Stimulated activated effector memory CD8-positive, alpha-beta T cell treated with anti-CD3 and anti-CD28 coated beads, Interleukin-12 subunit alpha, Interleukin-12 subunit beta, amount 100 ng/mL, for 72 hours (primary cell): ENCODE measurements at places on chromosomes 13 and 19.

DNA sequence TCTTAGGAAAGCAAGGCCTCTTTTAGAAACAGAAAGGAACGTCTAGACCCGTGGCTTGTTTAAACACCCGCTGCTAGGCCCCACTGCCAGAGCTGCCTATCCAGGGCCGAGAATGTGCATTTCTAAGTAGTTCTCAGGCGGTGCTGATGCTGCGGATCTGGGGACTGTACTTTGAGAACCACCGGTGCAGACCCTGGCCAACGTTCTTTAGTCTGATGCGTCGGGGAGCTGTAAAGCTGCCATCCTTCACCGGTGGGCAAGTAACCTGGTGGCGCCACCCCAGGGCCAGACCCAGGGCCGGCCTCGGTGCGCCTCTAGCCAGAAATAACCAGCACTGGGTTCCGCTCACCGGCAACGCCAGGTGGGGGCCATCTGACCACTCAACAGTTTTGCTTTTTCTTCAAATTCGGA is 47.1 kb downstream of the TGDS start:
- no peak for DNase-seq

DNA sequence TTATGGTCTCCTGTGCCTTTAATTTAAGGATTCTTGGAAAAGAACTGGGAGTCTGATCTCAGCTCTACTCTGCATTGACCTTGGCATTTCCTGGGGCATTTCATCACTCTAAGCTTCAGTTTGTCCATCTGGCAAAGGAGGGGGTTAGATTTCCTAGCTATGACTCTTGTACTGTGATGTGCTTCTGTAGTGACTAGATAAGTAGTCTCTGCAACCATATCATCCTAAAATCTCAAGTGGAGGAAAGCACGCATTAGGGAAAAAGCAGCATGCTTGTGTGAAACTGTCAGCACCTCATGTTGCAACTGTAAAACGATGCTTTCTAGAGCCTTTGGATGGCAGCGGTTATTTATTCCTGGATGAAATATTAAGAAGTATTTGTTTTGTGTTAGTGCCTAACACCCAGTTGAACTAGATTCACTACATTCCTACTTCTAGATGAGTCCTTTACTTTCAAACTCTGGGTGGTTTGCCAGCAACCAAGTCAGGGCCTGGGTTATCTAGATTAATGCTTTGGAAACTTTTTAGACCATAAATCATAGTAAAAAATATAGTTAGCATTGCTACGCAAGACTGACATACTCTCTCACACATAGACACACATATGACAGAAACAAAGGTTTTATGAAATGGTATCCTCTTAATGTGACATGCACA is 6.8 kb downstream of the WDFY2 start:
- DNase-seq = no peak

DNA sequence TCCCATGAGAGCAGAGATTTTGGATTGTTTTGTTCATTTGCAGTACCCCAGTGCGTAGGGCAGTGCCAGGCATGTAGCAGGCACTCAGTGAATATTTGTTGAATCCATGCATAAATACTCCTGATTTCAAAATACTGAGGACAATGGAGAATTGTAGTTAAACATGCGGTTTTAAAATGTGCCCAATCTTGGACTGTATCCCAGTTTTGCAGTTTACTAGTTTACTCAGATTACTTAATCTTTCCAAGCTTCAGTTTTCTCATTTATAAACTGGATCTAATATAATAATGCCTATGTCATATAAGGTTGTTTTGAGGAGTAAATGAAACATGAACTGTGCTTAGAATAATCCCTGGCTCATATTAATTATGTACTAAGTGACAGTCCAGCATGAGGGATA is 39.0 kb downstream of the RCBTB2 start:
- no peak for DNase-seq

DNA sequence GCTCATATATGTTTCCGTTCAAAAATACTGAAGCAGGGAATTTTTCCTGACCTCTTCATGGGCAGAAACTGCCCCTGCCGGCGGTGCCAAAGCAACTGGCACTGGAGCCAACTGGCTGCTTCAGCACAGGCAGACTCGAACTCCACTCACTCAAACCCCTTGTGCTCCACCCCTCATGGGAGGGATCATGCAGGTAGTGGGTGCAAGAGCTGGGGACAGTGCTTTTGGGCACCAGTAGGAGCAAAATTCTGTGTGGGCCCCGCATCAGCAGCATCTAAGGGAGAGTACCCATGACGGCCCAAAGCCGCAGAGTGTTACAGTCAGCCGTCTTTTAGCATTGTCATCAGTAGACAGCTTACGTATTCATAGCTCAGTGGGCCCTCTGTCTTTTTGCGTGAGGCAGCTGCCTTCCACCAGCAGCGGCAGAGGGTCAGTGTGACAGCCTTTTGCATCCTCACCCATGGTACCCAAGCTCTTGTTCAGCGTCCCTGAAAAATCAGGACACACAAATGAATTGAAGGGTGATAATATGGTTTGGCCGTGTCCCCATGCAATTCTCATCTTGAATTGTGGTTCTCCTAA is 393.8 kb downstream of the SLITRK6 start:
- no peak for DNase-seq

DNA sequence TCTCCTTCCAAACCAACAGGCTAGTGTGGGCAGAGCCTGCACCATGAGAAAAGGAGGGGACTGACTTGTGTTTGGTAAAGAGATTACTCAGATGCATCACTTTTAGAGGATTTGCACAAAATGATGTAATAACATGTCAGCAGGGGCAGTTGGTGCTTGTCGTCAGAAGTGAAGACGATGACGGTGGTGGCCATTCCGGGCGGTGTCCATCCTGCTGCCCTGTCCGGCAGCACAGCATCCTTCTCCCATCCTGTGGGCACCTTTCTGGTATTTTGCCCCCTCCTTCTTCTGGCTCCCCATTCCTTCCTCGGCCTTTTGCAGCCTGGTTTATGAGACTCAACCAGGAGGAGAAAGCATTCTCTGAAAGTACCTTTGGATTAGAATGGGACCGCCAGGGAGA is 160.1 kb downstream of the TEX29 start:
- DNase-seq = no peak

- DNase-seq = no peak
These were observed 26.4 kb downstream of the MAP2K2 start for GRCh38 chr19:4097501-4097900.

DNA sequence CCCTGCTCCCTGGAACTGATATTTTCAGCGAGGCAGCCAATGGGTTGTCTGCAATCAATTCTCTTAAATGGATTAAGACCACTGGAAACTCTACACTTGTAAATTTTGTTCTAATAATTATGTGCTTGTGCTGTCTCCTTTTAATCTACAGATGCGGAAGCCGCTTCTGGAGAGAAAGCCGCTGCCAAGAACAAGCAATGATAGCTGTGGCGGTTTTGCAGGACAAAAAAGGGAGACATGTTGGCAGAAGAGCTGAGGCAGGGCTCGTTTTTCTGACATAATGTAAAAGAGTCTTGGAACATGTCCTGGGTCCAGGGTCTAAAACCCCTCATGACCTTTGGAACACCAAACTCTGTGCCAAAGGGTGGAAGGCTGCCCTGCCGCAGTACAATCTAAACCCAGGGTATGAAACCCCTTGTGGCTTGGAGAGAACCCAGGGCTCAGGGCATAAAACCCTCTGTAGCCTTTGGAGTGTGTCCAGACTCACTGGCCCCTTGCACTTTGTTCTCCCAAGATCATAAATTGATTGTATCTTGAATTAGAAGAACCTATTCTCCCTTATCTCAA is 12.7 kb downstream of the ZNF417 start:
- DNase-seq = no peak

- no peak for DNase-seq
These were observed 92.8 kb upstream of the FARP1 start for GRCh38 chr13:98050041-98050466.
